ENCODE measurements at places on chromosomes 5 and 9.

- DNase-seq: no peak
Observed at GRCh38 chr9:118367383-118367782, 663.2 kb downstream of the TLR4 start.

GRCh38 chr5:82406205-82406773, 128.1 kb upstream of the RPS23 start:
- DNase-seq: no peak

GRCh38 chr5:78518365-78519197, 130.0 kb downstream of the LHFPL2 start:
- no peak for DNase-seq

GRCh38 chr5:143236682-143237081, 166.8 kb downstream of the NR3C1 start:
- no peak for DNase-seq

- no peak for DNase-seq
Observed at GRCh38 chr9:6634444-6634843, 11.1 kb downstream of the GLDC start.

DNA sequence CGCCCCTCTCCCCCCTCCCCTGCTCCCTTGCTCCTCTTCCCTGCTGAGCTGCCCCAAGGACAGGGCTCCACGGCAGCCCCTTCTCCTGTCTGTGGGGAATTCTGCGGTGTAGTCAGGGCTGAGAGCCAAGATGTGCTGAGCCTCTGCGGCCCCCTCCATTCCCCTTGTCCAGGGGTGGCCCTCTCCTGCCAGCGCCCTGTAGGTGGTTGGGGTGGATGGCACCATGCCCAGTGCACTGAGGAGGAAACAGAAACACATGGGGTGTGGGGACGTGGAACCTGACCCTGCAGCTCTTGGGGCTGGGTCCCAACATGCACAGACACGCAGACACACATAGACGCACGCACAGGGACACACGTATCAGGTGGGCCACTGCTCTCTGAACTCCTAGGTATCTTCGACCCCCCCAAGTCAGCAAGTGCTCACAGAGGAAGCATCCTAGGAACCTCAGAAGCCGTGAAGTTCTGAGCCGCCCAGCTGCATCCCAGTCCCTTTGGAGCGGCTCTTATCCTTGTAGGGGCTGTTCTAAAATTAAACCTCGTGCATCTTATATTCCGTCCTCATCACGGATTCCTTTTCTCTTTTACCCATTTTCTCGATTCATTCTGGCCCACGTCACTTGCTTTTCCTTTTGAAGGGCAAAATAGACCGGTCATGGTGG, 64.8 kb downstream of the HMCN2 start:
- DNase-seq: no peak

DNA sequence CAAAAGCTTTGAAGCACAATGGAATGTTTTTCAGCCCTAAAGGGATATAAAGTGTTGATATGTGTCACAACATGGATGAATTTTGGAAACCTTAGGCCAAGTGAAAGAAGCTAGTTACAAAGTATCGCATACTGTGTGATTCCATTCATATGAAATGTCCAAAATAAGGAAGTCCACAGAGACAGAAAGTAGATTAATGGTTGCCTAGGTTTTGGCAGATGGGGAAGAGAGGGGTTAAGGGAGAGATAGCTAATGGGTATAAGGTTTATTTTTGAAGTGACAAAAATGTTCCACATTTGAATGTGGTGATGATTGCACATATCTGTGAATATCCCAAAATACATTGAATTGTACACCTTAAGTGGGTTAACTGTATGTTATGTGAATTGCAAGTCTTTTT, 57.5 kb upstream of the MCCC2 start:
- DNase-seq: no peak

DNA sequence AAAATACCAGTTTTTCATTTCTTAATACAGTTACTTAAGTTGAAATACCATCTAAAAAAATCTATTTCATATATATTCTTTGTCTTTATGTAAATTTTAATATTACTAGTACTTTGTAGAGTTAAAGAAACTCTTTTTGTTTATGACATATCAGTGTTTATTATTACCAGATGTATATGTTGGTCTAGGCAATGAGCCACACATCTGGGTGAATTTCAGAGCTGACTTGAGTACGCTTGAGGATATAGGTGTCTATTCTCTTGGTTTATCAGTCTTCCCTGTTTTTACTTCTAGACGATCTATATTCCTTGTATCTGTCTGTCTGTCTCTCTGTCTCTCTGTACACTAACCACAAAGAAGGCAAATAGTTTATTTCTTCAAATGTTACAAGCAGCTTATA, 2.9 kb downstream of the SMAD5 start:
- no peak for DNase-seq
